Left lobe of liver (tissue), 2 donors: ENCODE measurements at places on chromosomes 1 and 21. TPM values are rescaled to one million over a fixed set of nuclear protein-coding genes. Genes with fewer than 3 reads are reported as not detected.
A peak's percentile ranks its signal among the peaks of the same experiment; 100 is the strongest.

Gene C1orf141
- total RNA-seq, result not detected

Gene ADAMTS5
- total RNA-seq, result 0.48 TPM

Gene ANKRD35
- 2.4 TPM for total RNA-seq

Gene KIF17
- total RNA-seq, result 1.5 TPM

Gene FGR
- 3.0 TPM for total RNA-seq

Gene LIPI
- not detected for total RNA-seq

Gene DNASE2B
- total RNA-seq, result not detected

Gene PCAT6
- total RNA-seq, result 0.65 TPM

Gene CD1E
- not detected for total RNA-seq

GRCh38 chr21:27269644-27270043 lies 302.8 kb upstream of the ADAMTS5 start:
- no peak for DNase-seq

DNA sequence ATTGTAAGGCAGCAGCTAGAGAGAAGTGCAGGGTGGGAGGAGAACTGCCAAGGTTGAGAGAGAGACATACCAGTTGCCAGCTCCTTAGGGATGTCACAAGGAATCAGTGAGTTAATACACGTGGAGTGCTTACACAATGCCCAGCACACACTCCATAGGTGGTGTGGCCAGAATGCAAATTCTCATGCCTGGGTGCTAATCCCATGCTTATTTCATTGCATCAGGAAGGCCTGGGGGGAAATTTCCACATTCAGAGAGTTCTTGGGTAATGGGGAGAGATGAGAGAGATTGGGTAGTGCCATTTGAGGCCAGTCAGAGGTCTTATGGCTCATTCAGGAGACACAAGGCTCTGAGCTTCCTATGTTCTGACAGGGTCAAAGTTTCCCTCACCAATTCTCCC lies 38.7 kb downstream of the GJA5 start:
- no peak for DNase-seq

GRCh38 chr1:171427852-171428471 lies 57.4 kb upstream of the PRRC2C start:
- DNase-seq, result no peak

- no peak for DNase-seq
Observed at GRCh38 chr1:185440877-185441276, 123.8 kb upstream of the IVNS1ABP start.

DNA sequence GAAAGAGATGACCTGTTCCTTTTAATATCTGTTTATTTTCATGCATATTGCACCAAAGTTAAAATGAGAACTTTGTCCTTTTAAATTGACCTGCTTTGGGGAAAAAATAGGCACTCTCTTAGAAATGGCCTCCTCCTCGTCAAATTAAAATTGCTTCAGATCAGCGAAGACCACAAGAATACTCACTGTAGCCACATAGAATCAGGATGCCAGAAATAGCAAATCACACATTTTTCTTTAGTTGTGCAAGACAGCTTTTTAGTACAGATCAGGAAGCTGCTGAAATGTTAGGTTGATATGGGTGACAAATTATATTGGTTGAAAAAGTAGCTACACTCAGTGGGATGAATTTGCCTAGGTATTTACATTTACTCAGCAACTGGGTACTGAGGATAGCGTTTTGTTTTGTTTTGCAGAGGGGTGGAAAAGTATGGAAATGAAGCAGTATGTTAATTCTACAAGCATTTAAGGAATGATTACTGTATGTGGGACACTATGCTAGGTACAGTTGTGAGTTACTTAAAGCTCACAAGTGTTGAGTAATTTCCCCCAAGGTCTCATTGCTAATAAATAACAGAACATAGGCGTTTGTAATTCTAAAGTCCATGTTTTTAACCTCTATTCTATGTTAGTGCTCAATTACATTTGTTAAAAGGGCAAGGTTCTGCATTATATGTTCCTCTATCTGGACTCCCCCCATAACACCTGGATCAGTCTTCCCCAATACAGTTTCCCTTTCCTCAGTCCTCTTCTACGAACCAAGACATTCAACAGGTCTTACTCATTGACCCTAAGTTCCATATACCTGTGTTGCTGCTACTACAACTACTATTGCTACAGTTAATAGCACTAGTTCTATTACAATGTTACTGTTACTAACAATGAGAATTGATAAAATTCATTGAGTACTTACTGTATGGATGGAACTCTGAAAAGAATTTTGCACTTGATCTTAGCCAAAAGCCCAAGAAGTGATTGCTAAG lies 99.4 kb upstream of the S1PR1 start:
- DNase-seq, result no peak

DNA sequence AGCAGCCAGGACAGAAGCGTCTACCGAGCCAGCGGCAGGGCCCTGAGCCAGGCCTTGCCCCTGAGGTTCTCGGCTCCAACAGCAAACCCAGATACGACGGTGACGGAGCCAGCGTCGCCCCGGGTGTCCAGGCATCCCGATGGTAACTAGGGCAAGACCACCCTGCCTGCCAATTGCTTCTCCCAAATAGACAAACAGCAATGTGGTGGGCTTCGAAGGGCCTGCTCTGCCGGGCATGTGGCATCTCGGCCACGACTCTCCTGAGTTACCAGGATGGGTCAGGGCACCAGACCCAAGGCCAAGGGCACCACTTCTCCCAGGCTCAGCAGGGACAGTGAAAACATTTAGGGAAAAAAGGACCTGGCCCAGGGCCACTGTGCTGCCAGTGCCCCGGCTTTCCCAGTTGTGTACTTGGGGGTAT lies 3.2 kb upstream of the ACTRT2 start:
- DNase-seq, result no peak

- no peak for DNase-seq
Observed at GRCh38 chr1:42822800-42823392, 5.7 kb upstream of the SVBP start.

DNA sequence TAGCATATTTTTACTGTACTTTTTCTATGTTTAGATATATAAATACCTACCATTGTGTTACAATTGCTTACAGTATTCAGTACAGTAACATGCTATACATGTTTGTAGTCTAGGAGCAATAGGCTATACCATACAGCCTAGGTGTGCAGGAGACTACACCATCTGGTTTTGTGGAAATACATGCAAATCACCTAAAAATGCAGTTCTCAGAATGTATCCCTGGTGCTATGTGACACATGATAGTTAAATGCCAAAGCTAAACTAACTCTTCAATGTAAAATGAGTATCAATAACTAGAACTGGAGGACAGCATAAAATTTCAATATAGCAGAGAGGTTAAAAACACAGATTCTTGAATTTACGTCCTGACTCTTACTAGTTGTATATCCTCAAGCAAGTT lies 14.8 kb downstream of the NUCKS1 start:
- DNase-seq, result no peak

- DNase-seq, result no peak
Observed at GRCh38 chr1:227741166-227741870, 6.1 kb downstream of the SNAP47 start.

DNA sequence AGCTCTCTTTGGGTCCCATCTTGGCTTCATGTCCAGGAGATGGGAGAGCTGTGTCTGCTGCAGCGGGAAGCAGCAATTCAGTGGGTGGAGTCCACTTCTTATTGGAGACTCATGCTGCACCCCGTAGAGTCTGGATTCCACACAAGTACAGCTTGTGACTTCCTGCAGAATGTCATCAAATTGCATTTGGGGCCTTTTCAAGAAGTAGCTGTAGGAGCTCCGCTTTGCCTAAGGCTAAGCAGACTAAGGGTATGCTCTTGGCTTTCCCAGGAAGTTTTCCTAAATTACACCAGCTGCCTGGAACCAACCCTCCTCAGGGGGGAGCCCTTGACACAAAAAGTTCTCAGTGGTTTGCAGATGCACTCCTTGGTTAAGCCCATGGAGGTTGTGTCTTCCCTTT lies 5.7 kb upstream of the MOB3C start:
- no peak for DNase-seq

DNA sequence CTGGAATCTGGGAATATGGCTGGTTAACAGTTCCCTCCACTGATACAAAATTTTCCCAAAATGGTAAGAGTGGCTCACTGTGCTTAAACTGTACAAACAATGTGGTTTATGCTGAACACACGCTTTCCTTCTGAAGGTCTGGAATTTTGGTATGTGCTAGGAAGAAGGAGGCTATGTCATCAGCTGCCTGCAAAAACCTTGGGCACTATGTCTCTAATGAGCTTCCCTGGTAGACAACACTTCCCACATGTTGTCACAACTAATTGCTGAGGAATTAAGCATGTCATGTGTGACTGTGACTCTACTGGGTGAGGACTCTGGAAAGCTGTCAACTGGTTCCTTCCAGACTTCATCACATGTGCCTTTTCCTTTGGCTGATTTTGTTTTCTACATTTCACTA lies 29.2 kb downstream of the IPP start:
- DNase-seq, result no peak

- peak; percentile 57 for DNase-seq
Observed at GRCh38 chr1:200314085-200314750, 95.6 kb downstream of the ZNF281 start.
